ENCODE measurements at places on chromosomes 6 and 20.

DNA sequence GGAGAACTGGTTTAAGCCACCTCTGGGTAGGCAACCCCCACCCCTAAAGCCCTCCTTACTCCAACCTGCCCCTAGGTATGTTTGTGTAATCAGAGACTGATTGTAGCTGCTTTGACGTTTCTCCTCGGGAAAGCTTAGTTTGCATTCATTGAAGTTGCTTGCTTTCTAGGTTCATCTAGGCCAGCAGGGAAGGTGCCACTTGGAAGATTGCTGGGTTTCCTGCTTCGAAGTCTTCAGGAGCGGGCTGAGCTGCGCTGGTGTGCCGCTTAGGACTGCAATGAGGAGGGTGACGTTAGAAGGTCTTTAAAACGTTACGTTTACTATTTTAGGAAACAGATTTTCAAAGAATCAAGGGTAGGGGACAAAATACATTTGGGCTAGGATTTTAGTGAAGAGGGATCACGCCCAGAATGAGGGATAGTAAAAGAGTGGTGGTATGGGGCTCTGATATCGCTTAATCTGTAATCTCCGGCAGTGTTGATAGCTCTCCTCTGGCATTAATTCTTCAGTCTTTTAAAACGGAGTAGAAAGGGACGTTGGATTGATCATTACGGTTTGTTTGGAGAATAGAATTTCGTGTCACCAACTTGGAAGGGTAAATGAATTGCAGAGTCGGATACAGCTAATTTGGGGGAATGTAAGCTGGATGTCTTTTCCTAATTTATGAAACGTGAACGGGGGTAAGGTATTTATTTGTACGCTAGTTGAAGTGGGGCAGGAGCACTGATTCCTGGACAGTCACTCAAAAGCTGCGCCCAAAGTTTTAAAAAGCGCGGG, 92.6 kb upstream of the PRDM1 start:
- H3K4me1 ChIP-seq, result peaks cover 30% of the 10 kb centered on the region
- H3K27me3 ChIP-seq, result peaks cover 77% of the 10 kb centered on the region
- peak overlapping the region; percentile 78 for H3K4me3 ChIP-seq
- DNase-seq, result no peak
- H3K27ac ChIP-seq, result no peak overlapping the region
- no peaks in the 10 kb centered on the region for H3K36me3 ChIP-seq

GRCh38 chr6:47403056-47403455, 74.5 kb upstream of the CD2AP start:
- H3K4me3 ChIP-seq, result no peak overlapping the region
- no peaks in the 10 kb centered on the region for H3K4me1 ChIP-seq
- H3K27me3 ChIP-seq, result no peaks in the 10 kb centered on the region
- no peaks in the 10 kb centered on the region for H3K36me3 ChIP-seq
- H3K27ac ChIP-seq, result no peak overlapping the region
- DNase-seq, result no peak

- no peaks in the 10 kb centered on the region for H3K36me3 ChIP-seq
- H3K27me3 ChIP-seq, result no peaks in the 10 kb centered on the region
- peaks cover 29% of the 10 kb centered on the region for H3K4me1 ChIP-seq
- H3K4me3 ChIP-seq, result peak overlapping the region; percentile 31
- no peak overlapping the region for H3K27ac ChIP-seq
- no peak for DNase-seq
These were observed 1.0 kb downstream of the GMEB2 start for GRCh38 chr20:63625771-63626423.

DNA sequence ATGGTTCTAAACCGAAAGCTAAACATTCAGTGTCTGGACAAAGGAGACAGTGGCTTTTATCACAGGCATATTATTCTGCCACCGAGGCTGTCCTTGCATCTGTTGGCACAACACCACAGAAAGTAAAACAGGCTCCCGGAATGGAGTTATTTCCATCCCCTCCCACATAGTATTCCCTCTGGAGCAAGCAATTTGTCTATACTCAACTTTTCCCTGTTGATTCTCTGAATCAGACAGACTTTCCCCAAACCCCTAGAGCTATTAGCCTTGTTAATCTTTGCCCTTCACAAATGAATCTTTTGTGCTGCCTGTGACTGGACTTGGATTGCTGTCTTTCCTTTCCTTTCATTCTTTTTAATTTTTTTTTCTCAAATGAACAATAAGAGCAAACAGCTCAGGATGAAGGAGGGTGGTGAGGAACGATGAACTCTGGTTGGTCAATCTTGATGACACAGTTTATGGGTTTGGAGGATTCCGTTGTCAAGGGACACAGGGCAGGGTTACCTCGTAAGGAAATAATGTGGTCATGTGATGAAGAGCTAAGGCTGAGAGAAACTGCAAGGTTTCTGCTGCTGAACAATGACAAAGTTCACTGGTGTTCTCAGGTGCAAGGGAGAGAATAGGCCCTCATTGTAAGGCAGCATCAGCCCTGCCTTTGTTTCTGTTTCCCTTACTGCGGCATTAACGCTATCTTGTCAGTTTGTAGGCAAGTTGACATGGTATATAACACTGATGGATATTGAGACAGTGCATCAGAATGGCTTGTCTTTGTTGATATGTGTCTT, 275.0 kb upstream of the BMP2 start:
- H3K27me3 ChIP-seq, result no peaks in the 10 kb centered on the region
- H3K4me1 ChIP-seq, result peaks cover 6% of the 10 kb centered on the region
- no peak for DNase-seq
- H3K4me3 ChIP-seq, result no peak overlapping the region
- no peak overlapping the region for H3K27ac ChIP-seq
- no peaks in the 10 kb centered on the region for H3K36me3 ChIP-seq

DNA sequence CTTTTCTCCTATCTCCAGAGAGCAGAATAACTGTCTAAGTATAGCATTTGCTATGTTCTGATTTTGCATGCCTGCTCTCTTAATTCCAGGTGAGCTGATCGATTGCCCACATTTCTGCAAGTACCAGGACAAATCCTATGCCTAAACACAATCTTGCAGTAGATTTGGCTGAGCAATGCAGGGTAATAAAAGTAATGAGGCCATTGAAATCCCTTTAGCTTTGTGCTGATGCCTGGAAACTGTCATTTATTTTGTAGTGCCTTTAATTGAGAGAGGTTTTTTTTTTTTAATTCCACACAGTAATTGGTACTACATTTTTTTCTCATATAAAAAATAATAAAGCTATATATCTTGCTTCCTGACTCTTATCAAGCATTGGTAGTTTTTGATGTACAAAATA, 252.3 kb downstream of the NKAIN2 start:
- no peaks in the 10 kb centered on the region for H3K36me3 ChIP-seq
- no peak for DNase-seq

- H3K27ac ChIP-seq, result no peak overlapping the region
- H3K4me3 ChIP-seq, result no peak overlapping the region
- H3K4me1 ChIP-seq, result no peaks in the 10 kb centered on the region
These were observed 312.1 kb upstream of the DEFB112 start for GRCh38 chr6:50361641-50362331.

- H3K27me3 ChIP-seq, result no peaks in the 10 kb centered on the region
- no peak for DNase-seq
- no peaks in the 10 kb centered on the region for H3K36me3 ChIP-seq
These were observed 356.5 kb downstream of the EYS start for GRCh38 chr6:65350530-65350929.

DNA sequence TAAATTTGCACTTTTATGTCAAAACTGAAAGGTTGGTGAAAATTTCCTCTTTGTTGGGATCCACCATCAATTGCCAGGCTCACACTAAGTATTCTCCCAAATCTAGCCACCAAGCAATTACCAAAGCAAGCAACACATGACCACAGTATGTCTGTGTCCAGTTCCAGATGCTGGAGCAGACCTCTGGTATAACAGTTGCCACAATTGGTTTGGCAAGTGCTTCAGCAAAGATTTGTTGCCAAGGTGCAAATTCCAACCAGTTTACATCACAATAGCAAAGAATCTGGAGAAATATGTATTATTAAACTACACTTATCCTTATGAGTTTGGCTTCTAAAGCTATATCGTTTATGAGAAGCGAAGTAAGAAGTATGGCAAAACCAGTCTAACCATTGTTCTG, 6.4 kb downstream of the GTF2H5 start:
- no peaks in the 10 kb centered on the region for H3K27me3 ChIP-seq
- no peak for DNase-seq
- no peaks in the 10 kb centered on the region for H3K36me3 ChIP-seq
- no peak overlapping the region for H3K27ac ChIP-seq
- no peaks in the 10 kb centered on the region for H3K4me1 ChIP-seq

GRCh38 chr6:63689421-63689820, 53.8 kb downstream of the PHF3 start:
- H3K27ac ChIP-seq, result peak overlapping the region; percentile 22
- peaks cover 9% of the 10 kb centered on the region for H3K36me3 ChIP-seq
- H3K27me3 ChIP-seq, result no peaks in the 10 kb centered on the region

DNA sequence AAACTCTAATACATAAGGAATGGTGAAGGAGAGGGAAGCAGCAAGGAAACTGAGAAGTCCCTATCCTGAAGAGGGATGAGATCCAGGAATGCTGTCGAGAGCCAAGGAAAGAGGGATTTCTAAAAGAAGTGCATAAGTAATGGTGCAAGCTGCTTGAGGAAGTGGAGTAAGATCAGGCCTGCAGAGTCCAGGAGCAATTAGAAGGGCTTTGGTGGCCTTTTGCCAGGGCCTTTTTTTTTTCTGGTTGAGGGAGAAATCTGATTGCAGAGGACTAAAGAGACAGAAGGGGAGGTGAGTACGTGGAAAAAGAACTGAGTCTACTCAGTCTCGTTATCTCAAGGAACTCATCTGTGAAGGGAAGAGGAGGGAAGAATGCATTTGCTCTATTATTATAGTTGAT, 396.2 kb downstream of the UTRN start:
- H3K27me3 ChIP-seq, result no peaks in the 10 kb centered on the region
- H3K27ac ChIP-seq, result no peak overlapping the region
- DNase-seq, result no peak
- H3K4me1 ChIP-seq, result peaks cover 41% of the 10 kb centered on the region
- H3K36me3 ChIP-seq, result peaks cover 44% of the 10 kb centered on the region

DNA sequence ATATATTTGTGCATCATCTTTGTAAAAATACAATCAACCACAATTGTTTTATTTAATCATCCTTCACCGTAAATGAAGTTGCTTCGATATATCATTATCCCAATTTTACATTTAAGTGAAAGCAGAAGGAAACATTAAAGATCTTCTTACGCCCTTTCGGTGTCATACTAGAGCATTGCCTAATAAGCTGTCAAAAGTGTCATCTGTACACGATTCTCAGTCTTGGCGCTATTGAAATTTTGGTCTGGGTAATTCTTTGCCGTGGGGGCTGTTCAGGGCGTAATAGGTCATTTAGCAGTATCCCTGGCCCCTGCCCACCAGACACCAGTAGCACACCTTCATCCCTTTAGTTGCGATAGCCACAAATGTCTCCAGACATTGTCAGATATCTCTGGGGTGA, 40.4 kb upstream of the TMEM170B start:
- H3K36me3 ChIP-seq, result no peaks in the 10 kb centered on the region
- H3K4me1 ChIP-seq, result peaks cover 38% of the 10 kb centered on the region
- H3K27me3 ChIP-seq, result no peaks in the 10 kb centered on the region
- peak; percentile 66 for DNase-seq
- peak overlapping the region; percentile 89 for H3K27ac ChIP-seq
- H3K4me3 ChIP-seq, result peak overlapping the region; percentile 47

DNA sequence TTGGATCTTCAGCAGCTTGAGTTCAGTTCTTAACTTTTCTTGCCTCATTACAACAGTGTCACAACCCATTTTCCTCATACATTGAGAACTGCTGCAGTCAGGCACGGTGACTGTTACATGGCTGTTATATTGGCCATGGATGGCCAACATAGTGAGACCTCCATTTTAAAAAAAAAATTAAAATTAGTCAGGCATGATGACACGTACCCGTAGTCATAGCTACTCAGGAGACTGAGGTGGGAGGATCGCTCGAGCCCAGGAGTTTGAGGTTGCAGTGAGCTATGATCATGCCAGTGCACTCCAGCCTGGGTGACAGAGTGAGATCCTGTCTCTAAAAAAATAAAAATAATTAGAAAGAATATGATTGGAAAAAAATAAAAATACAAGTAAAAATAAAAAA, 9.9 kb upstream of the MMP24 start:
- no peak for DNase-seq
- no peak overlapping the region for H3K4me3 ChIP-seq
- no peaks in the 10 kb centered on the region for H3K4me1 ChIP-seq
- no peaks in the 10 kb centered on the region for H3K36me3 ChIP-seq
- no peak overlapping the region for H3K27ac ChIP-seq
- no peaks in the 10 kb centered on the region for H3K27me3 ChIP-seq

Measured in CD14-positive monocyte (primary cell).